ENCODE measurements at places on chromosomes 12 and 14.

DNA sequence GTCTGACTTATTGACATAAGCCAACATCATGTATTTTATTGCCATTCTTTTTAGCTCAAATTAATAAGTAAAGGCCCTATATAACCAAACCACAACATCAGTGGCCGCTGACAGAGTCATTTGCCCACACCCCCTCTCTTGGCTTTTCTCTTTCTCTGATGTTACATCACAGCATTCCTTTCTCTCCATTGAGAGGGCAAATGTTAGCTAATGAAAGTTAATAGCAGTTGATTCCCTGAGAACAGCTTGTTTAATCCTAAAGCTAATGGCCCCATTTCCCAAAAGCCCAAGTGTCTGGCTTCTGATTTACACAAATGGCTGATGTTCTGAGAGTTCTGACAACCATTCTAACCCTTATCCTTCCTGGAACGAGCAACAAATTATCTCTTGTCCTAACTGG lies 308.8 kb downstream of the SNAPC1 start:
- DNase-seq: no peak

DNA sequence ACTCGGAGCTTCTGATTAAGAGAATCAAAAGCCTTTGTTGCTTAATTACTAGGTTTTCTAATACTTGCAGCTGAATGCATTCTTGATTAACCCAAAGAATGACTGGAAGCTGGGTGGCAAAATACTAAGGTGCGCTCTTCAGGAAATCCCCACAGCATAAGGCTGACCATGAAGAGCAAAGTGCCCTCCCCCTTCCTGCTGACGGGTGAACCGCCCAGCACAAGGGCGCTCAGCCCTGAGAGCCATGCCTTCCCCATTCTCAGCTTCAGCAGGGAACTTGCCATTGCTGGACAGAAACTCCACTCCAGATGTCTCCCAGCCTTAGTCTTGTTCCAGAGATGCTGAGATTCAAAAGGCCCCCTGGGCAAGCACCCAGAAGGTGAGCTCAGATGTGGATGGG lies 27.2 kb upstream of the FBRSL1 start:
- DNase-seq: no peak

GRCh38 chr14:61839507-61839906 lies 77.3 kb downstream of the SNAPC1 start:
- peak; percentile 64 for DNase-seq

- no peak for DNase-seq
These were observed 560.4 kb downstream of the ETNK1 start for GRCh38 chr12:23185346-23185745.

DNA sequence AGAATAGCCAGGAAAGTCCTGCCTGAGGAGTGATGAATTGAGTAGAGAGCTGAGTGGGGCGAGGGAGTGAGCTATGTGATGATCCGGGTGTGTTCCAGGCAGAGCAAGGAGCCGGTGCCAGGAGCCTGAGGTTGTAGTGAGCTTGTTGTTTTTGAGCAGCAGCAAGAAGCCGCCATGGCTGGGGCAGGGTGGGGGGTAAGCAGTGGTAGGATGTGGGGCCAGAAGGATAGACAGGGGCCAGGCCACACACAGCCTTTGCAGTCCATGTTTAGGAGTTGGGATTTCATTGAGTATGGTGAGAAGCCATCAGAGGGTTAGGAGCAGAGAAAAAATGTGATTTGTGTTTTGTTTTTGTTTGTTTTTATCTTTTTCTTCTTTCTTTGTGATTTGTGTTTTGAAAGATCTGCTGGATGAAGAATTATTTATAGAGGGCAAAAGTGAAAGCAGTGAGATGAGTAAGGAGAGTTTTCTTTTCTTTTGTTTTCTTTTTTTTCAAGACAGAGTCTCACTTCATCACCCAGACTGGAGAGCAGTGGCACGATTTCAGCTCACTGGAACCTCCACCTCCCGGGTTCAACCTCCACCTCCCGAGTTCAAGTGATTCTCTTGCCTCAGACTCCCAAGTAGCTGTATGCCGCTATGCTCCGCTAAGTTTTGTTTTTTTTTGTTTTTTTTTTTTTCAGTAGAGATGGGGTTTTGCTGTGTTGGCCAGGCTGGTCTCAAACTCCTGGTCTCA lies 92.3 kb upstream of the BCAT1 start:
- no peak for DNase-seq

- no peak for DNase-seq
These were observed 60.1 kb downstream of the EPS8 start for GRCh38 chr12:15729097-15729496.

- peak; percentile 59 for DNase-seq
These were observed 17.9 kb downstream of the PXN start for GRCh38 chr12:120247621-120248030.

DNA sequence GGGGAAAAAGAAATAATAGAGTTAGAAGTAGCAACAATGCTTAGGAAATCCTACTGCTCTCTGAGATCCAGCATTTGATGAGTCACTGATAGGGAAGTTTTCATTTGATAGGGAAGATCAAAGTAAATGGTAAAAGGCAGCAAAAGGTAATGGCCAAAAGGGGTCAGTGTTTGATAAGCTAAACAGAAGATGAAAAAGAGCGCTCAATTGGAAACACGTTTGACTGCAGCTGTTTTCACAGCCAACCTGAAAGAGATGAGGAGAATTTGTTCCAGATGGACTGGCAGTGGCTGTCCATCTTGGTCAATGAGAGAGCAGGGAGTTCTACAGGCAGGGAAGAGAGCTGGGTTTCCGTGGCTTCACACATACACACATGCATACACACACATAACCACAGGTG lies 264.2 kb downstream of the TMEM132C start:
- no peak for DNase-seq

DNA sequence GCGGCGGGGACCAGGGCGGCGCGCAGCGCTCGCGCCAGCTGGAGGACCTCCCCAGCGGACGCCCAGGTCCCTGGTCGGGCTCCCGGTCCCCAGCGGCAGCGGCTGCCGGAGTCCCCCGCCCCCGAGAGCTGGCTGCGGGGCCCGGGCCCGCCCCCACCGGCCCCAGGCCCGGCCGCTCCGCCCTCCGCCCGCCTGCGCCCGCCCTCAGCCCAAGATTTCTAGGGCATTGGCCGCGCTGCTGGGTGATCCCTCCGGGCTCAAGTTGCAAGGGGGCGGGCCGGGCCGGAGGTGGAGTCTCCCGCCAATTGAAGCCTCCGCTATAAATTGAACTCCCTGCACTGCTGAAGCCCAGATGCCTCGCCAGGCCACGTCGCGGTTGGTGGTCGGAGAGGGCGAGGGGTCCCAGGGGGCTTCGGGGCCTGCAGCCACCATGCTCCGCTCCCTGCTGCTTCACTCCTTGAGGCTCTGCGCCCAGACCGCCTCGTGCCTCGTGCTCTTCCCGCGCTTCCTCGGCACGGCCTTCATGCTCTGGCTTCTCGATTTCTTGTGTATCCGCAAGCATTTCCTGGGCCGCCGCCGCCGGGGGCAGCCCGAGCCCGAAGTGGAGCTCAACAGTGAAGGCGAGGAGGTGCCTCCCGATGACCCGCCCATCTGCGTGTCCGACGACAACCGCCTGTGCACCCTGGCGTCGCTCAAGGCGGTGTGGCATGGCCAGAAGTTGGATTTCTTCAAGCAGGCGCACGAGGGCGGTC lies at the start of gene DIO3:
Gene DIO3 (plus strand): TSS at position 351 of the 752 bp plus-strand sequence.
- no peak for DNase-seq

DNA sequence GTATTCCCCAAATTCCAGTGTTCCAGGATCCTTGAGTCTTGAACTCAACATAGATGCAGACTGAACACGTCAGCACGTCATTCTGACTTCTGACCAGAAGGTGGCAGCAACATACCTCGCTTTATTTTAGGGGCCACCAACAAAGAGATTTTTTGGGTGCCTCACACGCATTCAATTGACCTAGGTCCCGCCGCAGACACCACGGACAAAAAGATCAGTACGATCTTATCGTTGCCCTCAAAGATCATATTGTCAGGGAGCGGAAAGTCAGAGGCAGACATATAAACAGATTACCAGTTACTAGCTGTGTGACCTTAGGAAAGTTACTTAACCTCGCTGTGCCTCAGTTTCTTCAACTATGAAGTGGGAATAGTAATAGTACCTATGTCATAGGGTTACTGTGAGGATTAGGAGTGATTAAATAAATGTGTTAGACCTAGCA lies 6.5 kb upstream of the PRPH start:
- DNase-seq: no peak

DNA sequence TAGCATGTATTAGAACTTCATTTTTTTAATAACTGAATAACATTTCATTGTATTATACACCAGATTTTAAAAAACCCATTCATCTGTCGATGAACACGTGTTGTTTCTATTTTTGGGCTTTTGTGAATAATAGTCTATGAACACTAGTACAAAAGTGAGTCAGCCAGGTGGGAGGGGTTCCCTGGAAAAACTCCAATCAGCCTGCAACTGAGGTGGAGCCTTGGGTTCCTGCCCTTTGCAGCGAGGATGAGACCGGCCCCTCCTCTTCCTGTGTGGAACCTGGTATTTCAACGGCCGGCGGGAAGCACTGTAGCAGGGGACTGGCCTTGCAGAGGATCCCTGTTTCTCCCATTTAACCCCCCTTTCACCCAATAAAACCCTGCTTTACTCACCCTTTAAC lies 56.1 kb downstream of the LMNTD1 start:
- DNase-seq: no peak

- no peak for DNase-seq
These were observed 738.1 kb upstream of the TBX3 start for GRCh38 chr12:115421796-115422709.

GRCh38 chr12:119052001-119052400 lies 70.7 kb downstream of the SRRM4 start:
- DNase-seq: no peak
